ENCODE measurements at places on chromosomes 6 and 20. TPM values are rescaled to one million over a fixed set of nuclear protein-coding genes. Genes with fewer than 3 reads are reported as not detected.

DNA sequence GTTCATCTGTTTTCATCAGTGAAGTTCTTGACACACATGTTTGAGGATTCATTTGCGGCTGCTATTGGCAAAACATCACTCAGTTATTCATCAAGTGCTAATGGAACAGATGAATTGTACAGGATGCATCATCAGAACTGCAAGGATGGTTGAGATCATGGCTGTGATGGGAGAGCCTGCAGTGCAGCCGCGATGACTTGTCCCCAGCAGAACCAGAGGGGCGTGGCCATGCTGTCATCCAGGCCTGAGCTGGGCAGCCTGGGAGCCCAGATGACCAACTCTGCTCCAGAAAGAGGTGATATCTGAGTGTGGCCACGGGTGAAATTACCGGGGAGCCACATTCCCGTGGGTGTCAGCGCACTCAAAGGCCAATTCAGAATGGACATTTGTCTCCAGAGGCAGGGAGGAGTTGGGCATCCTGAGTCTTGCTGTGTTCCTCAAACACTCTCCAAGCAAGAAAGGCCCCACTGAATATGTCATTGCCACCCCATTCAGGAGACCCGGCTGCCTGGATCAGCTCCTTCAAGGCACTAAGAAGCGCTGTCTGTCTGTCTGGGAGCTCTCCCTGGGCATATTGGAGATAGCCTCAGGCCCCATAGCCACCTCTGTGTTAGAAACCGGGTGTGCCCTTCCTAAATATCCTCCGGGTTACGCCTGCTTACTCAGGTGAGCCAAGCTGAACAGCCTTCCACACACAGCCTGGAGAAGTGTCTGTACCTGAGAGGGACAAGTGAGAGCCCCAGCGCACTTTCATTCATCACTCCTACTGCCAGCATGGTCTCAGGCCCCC lies 66.7 kb downstream of the SYNDIG1 start:
- ATAC-seq: peak; percentile 100

DNA sequence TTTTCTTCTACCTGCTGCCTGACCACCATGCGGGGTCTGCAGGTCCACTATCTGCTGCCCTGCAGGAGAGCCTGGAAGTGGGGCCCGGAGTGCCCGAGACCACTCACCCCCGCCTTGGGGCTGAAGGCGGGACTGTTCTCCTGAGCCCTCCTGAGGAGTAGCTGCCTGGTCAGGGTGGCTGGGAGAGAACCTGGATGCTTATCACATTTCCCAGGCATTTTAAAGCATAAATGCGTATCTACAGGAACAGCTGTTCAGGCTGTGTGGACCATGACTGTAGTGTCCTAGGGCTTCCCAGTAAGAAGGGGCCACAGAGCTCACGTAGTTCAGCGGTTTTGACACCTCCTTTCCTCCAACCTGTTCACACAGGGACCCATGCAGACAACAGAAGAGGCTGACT lies 123.3 kb downstream of the AGPAT4 start:
- ATAC-seq: no peak

- ATAC-seq: peak; percentile 26
These were observed 332.8 kb downstream of the CDH4 start for GRCh38 chr20:61584851-61585250.

GRCh38 chr6:169558774-169559441 lies 142.9 kb downstream of the WDR27 start:
- ATAC-seq: peak; percentile 51

GRCh38 chr6:97712751-97713150 lies 429.7 kb upstream of the MMS22L start:
- ATAC-seq: no peak

DNA sequence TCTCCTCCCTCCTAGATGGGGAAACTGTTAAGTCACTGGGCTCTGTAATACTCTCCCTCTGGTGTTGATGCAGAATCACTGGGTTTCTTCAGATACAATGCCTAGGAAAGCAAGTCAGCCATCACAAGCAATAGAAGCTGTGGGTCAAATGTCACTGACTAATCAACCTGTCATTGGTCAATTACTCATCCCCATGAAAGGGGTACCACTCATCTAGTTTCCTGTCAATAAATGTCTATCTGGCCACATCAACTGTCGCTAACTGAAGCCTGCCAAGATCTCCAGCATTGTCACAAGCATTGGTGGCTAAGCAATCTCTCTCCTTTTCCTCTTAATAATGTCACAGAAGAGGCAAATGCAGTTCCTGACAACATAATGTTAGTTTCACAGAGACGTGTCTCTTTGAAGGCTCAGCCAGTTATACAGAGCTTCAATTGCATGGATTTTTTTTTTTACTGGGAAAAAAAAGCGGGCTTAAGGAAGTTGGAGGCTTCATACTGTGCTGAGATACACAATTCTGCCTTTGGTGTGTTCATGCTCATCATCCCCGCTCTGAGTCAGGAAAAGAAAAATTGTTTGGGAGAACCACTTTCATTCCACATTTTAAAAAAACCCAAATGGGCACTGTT lies 355.9 kb downstream of the BTBD9 start:
- ATAC-seq: no peak

DNA sequence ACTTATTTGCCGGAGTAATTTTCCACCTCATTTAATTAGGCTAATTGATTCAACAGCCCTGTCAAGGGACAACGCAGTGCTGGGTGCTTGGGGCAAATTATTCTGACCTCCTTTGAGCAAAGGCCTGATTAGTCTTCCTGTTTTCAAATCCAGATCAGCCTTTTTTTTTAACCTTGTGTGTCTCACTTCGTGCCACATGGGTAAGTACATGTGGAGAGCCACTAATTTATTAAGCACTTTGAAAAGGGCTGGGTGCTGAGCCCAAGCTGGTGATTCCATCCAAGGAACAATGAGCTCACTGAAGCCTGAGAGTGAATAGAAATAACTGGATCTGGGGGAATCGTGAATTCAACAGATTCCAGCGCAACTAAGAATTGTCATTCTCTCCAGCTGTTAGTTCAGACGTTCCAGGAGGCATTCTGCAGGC lies 229.3 kb downstream of the CLIC5 start:
- ATAC-seq: peak; percentile 88

- ATAC-seq: no peak
These were observed 58.8 kb upstream of the NKAIN2 start for GRCh38 chr6:123744840-123745239.

GRCh38 chr6:107807196-107807811 lies 16.8 kb downstream of the SCML4 start:
- ATAC-seq: no peak

- ATAC-seq: peak; percentile 59
These were observed 20.0 kb upstream of the NFATC2 start for GRCh38 chr20:51562332-51563173.

- no peak for ATAC-seq
These were observed 17.8 kb upstream of the BLCAP start for GRCh38 chr20:37545516-37545915.

DNA sequence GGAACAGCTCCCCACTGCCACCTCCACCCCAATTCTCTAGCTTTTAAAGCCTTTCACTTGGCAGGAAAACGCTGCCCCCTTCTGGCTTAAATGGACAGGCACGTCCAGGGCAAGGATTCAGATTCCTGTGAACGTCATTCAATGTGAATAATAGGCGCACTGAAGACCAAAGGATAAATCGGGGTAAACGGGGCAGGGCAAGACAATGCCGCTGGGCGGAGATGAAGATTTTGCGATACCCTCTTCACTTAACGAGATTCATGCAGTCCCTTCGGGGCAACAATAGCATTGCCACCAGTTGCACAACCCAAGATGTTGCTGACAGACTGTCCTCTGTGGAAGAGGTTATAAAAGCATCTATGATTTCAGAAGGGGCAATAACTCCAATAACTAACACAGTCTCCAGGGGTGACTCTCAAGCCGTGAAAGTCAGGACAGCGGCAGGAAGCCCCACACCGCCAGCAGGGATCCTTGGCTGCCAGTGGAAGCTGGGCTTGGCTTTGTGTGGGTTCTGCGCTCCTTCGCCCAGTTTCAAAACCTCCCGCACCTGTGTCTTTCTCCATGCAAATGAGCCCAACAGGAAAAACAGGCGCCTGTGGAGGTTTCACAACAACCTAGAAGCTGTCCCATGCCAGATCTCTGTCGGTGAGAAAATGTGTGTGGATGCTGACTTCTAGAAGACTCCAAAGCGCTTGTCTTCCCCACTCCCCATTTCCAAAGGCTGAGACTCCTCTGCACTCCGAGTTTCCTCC lies 291.8 kb downstream of the BMP7 start:
- peak; percentile 44 for ATAC-seq

DNA sequence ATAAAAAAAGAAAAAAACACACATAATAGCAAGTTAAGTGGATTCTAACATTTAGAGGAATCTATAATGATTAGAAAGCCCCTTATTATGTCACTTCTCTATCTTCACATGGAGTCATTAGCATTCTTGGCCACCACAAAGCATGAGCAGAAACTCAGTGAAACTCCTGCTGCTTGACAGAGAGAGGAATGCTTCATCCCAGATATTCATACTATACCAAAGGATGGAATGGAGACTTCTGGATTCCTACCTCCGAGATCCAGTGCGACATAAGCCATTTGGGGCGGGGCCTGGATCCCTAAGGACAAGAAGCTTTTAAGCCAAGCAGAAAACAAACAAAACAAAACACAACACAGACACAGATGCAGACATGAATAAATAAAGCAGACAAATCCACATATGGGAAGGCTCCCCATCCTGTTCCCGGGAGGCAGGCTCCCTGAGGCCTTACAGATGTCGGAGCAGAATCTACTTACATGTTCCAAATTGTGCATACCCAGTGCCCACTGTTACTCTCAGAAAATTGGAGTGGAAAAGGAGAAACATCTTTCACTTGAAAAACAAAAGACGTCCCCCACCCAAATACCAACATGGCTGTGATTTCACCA lies 727.3 kb downstream of the MAFB start:
- ATAC-seq: no peak

DNA sequence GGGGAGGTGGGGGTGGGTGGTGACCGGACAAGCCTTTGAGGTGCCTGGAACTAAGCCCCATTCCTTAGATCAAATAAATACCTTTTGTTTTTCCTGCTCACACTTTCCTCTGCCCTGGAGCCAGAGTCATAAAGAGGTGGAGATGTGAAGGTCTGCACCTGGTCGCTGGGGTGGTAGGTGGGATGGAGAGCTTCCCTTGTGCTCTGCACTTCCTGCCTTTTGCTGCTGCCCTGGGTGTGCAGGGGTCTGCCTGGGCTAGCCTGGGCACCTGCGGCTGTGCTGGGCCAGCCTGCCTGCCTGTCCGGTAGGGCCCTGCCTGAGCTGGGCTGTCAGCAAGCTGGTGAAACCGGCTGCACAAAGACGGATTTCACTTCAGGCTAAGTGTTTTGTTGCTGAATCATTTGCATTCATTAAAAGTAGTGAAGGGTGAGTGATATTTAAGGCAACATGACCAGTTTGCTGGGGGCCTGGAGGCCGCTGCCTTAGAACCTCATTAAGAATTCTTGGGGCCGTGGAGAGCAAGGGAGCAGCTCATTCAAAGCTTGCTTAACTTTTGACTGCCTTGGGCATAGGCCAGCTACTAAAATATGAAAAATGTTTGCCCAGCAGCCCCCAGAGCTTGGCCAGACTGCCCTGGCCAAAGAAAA lies 20.5 kb downstream of the PTK7 start:
- peak; percentile 66 for ATAC-seq

DNA sequence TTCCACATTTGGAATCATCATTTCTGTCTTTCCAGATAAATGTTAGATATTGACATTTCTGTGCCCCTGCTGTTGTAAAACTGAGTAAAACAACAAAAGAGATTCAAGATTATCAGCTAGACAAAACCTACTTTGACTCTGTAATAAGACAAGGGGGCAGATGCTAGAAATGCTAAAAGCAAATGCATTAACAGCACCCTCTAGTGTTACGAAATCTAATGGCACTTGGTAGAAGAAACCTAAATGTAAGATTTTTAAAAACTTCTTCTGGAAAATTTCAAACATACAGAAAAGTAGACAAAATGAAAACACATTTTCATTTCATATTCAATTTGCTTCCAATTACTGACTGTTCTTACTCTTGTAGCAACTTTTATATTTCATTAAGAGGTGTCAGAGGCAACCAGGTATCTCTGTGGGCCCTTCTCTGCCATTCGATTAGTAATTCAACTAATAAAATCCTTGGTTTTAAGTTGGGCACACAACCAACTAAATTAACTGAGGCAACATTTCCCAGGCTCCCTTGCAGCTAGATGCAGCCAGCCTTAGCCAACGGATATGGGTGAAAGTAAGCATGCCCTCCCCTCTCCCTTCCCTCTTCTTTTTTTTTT lies 45.0 kb downstream of the SLC23A2 start:
- no peak for ATAC-seq

DNA sequence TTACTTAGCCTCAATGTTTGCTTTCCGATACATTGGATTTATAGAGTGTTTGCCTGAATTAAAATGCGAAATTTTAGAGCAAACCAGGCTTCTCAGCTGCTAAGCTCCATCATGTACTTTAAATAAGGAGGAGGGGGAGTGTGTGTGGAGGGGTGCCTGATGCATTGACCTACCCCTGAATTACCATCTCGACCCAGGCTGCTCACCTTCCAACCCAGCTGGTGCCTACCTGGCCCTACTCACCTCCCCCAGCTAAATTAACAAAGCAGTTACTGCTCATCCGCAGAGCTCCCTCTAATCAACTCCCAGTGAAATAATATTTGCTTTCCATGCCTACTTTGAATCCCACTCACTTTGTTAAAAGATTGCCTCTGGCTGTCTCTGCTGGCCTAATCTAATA lies 544.5 kb downstream of the MAFB start:
- peak; percentile 58 for ATAC-seq

- no peak for ATAC-seq
These were observed 3.5 kb downstream of the RNASET2 start for GRCh38 chr6:166952567-166953486.

DNA sequence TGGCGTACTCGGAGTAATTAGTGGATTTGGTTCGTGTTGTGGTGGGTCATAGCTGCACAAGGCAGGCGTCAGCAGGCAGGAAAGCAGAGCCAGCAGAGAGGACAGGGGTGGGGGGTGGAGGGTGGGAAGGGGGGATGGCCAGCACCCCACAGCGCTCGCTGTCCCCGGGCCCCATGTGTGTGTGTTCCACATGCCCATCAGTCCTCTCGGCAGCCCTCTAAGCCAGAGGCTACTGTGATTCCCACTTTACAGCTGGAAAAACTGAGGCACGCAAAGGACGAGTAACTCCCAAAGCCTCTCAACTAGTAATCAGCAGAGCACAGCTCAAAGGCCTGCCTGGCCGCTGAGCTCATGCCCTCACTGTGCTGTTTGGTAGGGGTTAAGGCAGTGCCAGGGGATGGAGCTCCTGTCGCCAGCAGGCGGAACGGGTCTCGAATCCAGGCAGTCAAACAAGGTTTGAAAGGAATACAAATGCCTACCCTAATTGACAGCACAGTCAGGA lies 175.2 kb downstream of the ZDHHC14 start:
- peak; percentile 4 for ATAC-seq

FOXF2 gene
- 0.17 TPM for total RNA-seq

C20orf144 gene
- 3.2 TPM for total RNA-seq

BMP2 gene
- total RNA-seq: 23.5 TPM

AGPAT1 gene
- 57.4 TPM for total RNA-seq

NOTCH4 gene
- 6.5 TPM for total RNA-seq

TFAP2D gene
- 0.20 TPM for total RNA-seq

SAMD10 gene
- total RNA-seq: 9.5 TPM

OR12D3 gene
- not detected for total RNA-seq

PTK7 gene
- 29.1 TPM for total RNA-seq

OVOL2 gene
- total RNA-seq: not detected

TSHZ2 gene
- total RNA-seq: 15.6 TPM

HLA-DMB gene
- 0.32 TPM for total RNA-seq

Measured in motor neuron (in vitro differentiated cells).